ENCODE measurements at places on chromosomes 5 and 9.
A peak's percentile ranks its signal among the peaks of the same experiment; 100 is the strongest.

DNA sequence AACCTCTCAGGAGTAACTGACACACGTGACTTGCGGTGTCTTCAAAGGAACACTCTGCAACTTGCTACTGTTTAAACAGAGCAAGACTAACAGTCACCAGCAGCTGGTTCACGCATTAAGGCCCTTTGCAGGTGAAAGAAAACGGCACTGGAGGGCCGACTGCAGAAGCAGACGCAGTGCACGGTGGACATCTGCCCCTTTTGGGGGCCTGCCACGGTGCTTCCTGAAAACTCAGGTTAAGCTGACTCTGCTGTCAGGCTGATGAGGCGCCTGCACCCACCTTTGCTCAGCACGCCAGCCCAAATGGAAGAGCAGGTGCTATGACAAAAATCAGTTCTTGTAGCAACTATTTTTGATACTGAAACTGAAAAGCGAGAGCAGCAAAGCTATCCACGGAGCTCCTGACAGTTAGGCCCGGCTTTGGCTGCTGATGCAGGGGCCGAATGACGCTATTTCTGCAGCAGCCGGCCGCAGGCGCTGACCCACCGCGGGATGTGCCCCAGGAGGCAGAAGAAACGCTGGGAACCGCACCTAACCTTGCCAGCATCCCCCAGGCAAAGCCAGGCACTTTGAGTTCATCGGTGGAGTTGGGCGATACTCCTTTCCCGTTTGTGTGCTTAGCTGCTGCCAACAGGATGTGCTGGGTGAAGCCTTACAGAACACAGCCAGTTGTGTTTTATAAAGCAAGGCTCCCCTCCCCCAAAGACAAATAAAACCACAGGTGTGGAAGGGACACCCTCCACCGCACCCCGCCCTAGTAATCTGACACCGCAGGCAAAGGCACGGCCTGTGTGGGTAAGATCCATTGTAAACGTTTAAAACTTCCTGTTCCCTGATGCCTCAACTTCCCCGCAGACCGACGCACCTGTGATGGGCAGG, 21.1 kb upstream of the TERT start:
- DNase-seq = peak; percentile 69

DNA sequence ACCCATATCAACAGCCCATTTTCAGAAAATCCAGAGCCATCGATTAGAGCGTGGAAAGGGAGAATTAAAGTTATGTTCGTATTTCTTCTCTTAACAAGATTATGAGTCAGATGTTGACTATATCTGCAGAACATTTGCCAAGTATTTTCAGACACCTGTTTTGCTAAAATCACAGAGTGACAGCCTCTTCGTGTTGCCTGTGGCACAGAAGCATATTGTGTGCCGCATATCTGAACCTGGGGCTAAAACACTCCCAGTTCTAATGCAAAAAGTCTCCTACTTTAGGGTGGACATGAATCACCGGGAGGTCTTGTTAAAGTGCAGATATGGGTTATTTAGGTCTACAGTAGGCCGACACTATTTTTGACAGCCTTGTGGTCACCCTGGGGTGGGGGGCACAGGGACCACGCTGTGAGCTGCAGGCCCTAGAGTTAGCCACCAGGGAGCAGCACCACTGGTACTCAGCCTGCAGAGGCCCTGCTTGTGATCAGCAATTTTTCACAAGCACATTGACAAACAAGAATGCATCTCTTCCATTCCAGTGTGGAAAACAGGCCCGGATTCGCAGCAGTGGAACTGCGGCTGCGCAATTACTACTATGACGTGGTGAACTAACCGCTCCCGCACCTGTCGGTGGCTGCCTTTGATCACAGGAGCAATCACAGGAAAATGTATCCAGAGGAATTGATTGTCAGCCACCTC, 93.5 kb downstream of the SYK start:
- DNase-seq = no peak

DNA sequence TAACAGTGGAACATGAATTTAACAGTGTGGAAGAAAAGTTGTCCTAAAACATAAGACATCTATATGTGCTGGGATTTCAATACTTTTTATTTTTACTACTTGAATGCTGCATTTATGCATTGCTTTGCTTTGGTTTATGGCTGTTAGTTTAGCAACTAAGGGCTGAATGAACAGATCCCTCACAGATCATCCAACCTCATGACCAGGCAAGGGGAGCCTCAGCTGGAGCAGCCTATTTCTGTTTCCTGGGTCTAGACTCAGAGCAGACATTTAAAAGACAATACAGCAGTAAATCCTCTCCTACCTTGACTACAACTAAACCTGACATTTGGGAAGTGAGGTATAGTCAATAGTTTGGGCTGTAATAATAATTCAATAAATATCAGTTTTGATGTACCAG, 163.3 kb downstream of the AUH start:
- DNase-seq = no peak

- no peak for DNase-seq
These were observed 63.9 kb downstream of the PRRT1B start for GRCh38 chr9:131609099-131609830.

- no peak for DNase-seq
These were observed 16.5 kb downstream of the HSDL2 start for GRCh38 chr9:112396416-112396815.
